ENCODE measurements at places on chromosomes 12 and 14.

GRCh38 chr12:70555081-70555480, 82.1 kb downstream of the PTPRB start:
- DNase-seq, result no peak

DNA sequence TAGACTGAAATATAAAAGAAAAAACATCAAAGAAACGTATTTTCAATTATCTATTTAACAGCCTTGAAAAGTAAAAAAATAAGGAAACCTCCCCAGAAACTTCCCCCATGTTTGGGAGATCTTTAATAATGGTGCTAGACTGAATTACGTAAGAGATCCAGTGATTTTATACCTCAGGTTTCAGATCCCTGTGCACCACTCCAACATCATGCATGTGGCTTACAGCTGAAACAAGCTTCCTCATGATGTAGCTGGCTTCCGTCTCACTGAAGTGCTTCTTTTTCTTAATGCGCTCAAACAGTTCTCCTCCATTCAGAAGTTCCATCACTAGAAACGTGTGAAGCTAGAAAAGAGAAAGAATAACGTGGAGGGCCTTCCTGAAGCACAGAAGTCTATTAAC, 78.0 kb upstream of the TTC7B start:
- peak; percentile 76 for DNase-seq

DNA sequence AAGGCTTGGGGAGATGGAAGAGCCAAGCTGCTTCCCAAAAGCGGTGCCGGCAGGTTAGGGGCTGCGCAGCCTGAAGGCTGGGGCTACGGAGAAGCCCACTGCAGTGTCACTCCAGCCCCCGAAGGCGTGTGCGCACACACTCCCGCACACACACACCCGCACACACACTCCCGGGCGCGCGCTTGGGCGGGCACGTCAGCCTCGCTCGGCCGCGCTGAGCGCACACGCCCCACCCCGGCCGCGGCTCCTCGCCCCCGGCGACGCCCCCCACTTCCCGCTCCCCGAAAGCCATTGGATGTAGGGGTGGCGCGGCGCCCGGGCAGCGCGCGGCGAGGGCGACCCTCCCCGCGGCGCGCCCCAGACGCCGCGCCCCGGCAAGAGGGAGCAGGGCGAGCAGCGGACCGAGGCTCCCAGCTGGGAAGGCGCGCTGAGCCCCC, at the start of gene KCNK10:
KCNK10 (minus strand) TSS at position 184 of the 437 bp plus-strand sequence. CDS start 471 bp downstream, outside the sequence.
- no peak for DNase-seq

DNA sequence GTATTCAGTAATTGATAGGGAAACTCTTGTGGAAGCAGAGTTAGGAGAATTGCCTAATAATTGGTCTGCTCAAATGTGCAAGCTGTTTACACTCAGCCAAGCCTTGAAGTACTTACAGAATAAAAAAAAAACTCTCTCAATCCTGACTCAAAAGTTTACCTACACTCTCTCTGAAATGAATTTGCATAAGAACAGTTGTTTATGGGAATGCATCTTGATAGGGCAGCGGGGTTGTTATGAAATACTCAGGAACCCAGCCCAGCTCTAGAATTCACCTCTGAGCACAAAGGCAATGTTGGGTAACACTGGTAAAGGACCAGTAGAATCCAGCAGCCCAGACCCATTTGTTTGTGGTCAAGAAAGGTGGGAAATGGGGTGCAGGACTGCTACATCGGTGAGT, 267.0 kb downstream of the CPNE8 start:
- no peak for DNase-seq

DNA sequence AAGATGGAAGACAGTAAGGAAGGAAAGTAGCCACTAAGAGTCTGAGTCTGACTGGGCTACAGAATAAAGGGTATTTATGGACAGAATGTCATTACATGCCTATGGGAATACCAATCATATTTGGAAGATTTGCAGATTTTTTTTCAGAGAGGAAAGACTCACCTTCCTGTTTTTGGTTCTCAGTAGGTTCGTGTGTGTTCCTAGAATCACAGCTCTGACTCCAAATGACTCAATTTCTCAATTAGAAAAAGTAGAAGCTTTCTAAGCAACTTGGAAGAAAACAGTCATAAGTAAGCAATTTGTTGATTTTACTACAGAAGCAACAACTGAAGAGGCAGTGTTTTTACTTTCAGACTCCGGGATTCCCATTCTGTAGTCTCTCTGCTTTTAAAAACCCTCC, 15.4 kb upstream of the PAPLN start:
- DNase-seq, result peak; percentile 82

GRCh38 chr14:32217301-32217700, 14.2 kb upstream of the RNU6-8 start:
- DNase-seq, result no peak

All from inflammatory macrophage (primary cell).